ENCODE measurements at places on chromosomes 4 and X. TPM values are rescaled to one million over a fixed set of nuclear protein-coding genes. Genes with fewer than 3 reads are reported as not detected.

DNA sequence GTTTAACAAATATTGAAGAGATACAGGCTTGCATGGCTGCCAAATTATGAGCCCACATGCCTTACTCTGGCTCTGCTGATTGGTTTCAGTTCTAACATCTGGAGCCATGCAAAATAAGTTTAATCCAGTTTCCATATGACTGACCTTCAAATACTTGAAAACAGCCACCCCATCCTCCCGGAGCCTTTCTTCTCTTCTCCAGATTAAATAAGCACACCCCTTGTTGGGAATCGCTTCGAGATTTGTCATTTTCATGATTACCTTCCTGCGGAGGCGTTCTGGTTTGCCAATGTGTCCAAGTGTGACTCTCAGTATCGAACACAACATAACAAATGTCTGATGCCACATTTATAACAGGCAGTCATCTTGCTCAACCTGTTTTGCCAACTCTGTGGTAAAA, 101.6 kb upstream of the JADE1 start:
- DNase-seq, result no peak
- no peak overlapping the region for H3K27ac ChIP-seq
- no peaks in the 10 kb centered on the region for H3K36me3 ChIP-seq
- H3K4me3 ChIP-seq, result no peak overlapping the region
- H3K4me1 ChIP-seq, result peaks cover 5% of the 10 kb centered on the region

- no peaks in the 10 kb centered on the region for H3K4me1 ChIP-seq
- H3K27ac ChIP-seq, result no peak overlapping the region
- H3K27me3 ChIP-seq, result peaks cover 3% of the 10 kb centered on the region
- peaks cover 4% of the 10 kb centered on the region for H3K36me3 ChIP-seq
Measured at GRCh38 chrX:614136-614535, 16.5 kb upstream of the SHOX start.

The GAGE12F gene
- not detected for total RNA-seq

GRCh38 chr4:55363691-55364351, 17.8 kb downstream of the SRD5A3 start:
- no peaks in the 10 kb centered on the region for H3K36me3 ChIP-seq
- DNase-seq, result no peak
- H3K4me3 ChIP-seq, result no peak overlapping the region
- H3K27me3 ChIP-seq, result no peaks in the 10 kb centered on the region

DNA sequence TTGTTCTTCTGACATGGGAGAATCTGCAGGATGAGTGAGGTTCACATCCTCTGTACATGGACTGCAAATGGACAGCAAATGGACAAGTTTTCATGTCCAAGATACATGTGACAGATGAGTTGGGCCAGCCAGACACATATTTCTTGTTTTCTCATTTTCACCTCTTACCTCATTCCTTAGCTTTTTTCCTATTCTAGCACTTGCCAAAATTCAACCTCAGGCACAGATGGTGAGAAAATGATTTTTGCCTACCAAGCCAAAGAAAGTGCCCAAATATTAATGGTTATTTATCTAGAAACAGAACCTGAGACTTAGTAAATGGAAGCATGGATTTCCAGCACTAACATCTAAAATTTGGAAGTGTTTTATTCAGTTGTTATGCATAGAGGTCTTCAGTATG, 402.2 kb downstream of the AFF2 start:
- H3K4me1 ChIP-seq, result no peaks in the 10 kb centered on the region
- no peak overlapping the region for H3K27ac ChIP-seq
- no peaks in the 10 kb centered on the region for H3K27me3 ChIP-seq

GRCh38 chrX:21963269-21963668, 22.8 kb downstream of the SMS start:
- DNase-seq, result no peak
- H3K4me1 ChIP-seq, result peaks cover 20% of the 10 kb centered on the region
- peaks cover 8% of the 10 kb centered on the region for H3K36me3 ChIP-seq
- H3K27ac ChIP-seq, result no peak overlapping the region

The COQ2 gene
- 21.9 TPM for total RNA-seq

The EVC gene
- total RNA-seq, result 2.2 TPM

DNA sequence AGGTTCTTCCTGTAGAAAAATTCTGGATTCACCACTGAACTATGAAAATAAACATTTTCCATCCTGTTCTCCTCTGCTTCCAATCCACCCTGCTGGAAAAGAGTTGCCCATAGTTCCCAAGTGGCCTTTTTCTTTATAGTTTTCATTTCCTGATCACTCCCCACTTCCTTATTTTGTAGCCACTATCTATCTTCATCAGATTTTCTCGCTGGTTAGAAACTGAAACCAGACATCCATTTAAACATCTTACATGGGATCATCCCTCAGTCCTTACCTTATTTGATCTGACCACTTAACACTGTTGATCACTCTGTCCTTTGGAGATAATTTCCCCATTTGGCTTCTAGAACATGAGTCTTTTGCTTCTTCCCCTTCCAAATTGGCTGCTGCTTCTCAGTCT, 42.2 kb upstream of the SCOC start:
- no peaks in the 10 kb centered on the region for H3K36me3 ChIP-seq
- no peak overlapping the region for H3K27ac ChIP-seq
- peaks cover 5% of the 10 kb centered on the region for H3K4me1 ChIP-seq
- peaks cover 24% of the 10 kb centered on the region for H3K27me3 ChIP-seq

- DNase-seq, result peak; percentile 84
- H3K27me3 ChIP-seq, result peaks cover 60% of the 10 kb centered on the region
- peak overlapping the region; percentile 79 for H3K27ac ChIP-seq
- H3K4me1 ChIP-seq, result peaks cover 35% of the 10 kb centered on the region
Measured at GRCh38 chr4:140151699-140152012, 2.3 kb downstream of the MAML3 start.

DNA sequence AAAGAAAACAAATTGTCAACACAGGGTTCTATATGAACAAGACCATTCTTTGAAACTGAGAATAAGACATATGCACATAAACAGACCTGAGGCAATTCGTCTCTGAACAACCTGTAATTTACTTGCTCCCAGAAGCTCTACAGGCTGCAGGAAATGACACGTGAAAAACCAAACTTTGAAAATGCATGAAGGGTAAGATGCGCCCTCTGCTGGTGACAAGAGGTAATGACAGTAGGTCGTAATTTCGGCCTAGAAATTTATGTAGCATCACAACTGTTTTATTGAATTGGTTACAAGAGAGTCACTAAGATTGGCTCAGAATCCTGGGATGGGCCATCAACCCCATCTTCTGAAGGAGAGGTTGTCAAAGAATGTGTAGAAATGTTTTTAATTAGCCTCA, 276.5 kb downstream of the PPP4R3C start:
- H3K36me3 ChIP-seq, result no peaks in the 10 kb centered on the region
- no peak overlapping the region for H3K27ac ChIP-seq
- H3K4me1 ChIP-seq, result no peaks in the 10 kb centered on the region
- peak; percentile 35 for DNase-seq

- no peaks in the 10 kb centered on the region for H3K36me3 ChIP-seq
- DNase-seq, result no peak
- H3K4me1 ChIP-seq, result no peaks in the 10 kb centered on the region
- H3K27me3 ChIP-seq, result peaks cover 3% of the 10 kb centered on the region
- H3K4me3 ChIP-seq, result no peak overlapping the region
Measured at GRCh38 chr4:88091378-88091777, 67.1 kb downstream of the ABCG2 start.

The CLIC2 gene
- total RNA-seq, result 0.35 TPM

DNA sequence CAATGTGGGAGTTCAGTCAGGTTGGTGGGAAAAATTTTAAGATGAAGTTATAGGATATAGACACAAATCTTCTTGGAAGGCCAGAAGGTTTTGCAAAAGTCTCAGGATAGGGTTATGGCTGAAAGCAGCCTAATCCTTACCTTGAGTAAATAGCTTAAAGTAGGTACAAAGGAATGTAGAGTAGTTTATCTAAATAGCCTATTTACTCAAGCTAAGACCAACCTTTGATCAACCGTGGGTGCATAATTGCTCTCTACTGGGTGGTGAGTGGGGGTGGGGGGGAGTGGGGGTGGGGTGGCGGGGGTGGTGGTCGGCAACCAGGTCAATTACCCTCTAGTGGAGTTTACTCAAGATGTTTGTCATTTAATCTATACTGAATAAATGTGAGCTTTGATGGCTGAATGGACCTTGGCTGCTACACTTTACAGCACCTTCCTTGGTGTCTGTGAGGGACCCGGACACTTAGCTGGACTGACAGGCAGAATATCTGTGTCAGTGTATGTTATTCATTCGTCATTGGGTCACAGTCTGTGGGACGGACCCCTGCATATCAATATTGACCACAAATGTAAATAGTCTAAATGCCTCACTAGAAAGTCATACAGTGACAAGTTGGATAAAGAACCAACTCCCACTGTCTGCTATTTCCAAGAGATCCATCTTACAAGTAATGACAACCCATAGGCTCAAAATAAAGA, 545.7 kb upstream of the PABPC4L start:
- H3K4me3 ChIP-seq, result no peak overlapping the region
- no peaks in the 10 kb centered on the region for H3K4me1 ChIP-seq
- no peak for DNase-seq
- no peaks in the 10 kb centered on the region for H3K27me3 ChIP-seq

The BTC gene
- total RNA-seq, result not detected

DNA sequence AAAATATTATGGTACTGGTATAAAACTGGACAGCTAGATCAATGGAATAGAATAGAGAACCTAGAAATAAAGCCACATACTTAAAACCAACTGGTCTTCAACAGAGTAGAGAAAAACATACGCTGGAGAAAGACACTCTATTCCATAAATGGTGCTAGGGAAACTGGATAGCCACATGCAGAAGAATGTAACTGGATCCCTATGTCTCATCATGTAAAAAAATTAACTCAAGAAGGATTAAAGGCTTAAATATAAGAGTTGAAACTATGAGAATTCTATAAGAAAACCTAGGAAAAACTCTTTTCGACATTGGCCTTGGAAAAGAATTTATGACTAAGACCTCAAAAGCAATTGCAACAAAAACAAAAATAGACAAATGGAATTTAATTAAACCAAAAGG, 114.6 kb downstream of the PCDH18 start:
- H3K4me1 ChIP-seq, result no peaks in the 10 kb centered on the region
- no peak overlapping the region for H3K4me3 ChIP-seq
- no peak for DNase-seq
- H3K27ac ChIP-seq, result no peak overlapping the region
- no peaks in the 10 kb centered on the region for H3K36me3 ChIP-seq

The SORCS2 gene
- total RNA-seq, result 0.05 TPM

GRCh38 chr4:108602163-108602562, 18.2 kb upstream of the RPL34 start:
- H3K27me3 ChIP-seq, result no peaks in the 10 kb centered on the region
- no peak overlapping the region for H3K4me3 ChIP-seq
- H3K27ac ChIP-seq, result no peak overlapping the region
- H3K36me3 ChIP-seq, result peaks cover 11% of the 10 kb centered on the region

The DCX gene
- total RNA-seq, result not detected

GRCh38 chr4:105305019-105305836, 158.6 kb downstream of the TET2 start:
- H3K36me3 ChIP-seq, result peaks cover 31% of the 10 kb centered on the region
- H3K4me1 ChIP-seq, result peaks cover 31% of the 10 kb centered on the region
- DNase-seq, result no peak
- no peak overlapping the region for H3K4me3 ChIP-seq
- no peaks in the 10 kb centered on the region for H3K27me3 ChIP-seq
- peak overlapping the region; percentile 78 for H3K27ac ChIP-seq

DNA sequence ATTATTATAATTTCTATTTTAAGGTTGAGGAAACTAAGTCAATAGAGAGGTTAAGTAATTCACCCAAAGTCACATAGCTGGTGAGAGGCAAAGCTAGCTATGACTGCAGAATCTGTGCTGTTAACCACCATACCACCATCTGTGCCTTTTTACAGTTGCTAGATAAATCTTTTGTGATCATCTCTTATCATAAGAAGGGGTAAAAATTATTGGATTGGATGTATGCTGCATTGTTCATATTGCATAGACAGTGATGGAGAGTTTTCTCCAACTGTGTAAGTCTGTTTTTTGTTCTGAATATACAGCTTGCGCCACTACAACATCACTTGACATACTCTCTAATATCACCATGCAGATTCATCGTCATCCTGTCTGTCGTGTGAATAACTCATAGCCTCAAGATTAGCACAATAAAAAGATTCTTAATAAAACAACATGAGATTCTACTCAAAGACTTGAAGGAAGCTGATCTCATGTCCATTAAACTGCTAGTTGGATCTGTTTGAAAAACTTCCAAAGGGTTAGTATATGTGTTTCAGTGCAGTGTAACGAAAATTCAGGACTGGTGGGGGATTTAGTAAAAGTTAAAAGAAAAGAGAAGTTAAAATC, 495.9 kb downstream of the SPRY1 start:
- no peaks in the 10 kb centered on the region for H3K4me1 ChIP-seq
- no peaks in the 10 kb centered on the region for H3K36me3 ChIP-seq
- H3K4me3 ChIP-seq, result no peak overlapping the region
- no peaks in the 10 kb centered on the region for H3K27me3 ChIP-seq
- H3K27ac ChIP-seq, result no peak overlapping the region

- no peak overlapping the region for H3K27ac ChIP-seq
- no peaks in the 10 kb centered on the region for H3K36me3 ChIP-seq
- H3K4me3 ChIP-seq, result no peak overlapping the region
- no peaks in the 10 kb centered on the region for H3K27me3 ChIP-seq
- no peak for DNase-seq
Measured at GRCh38 chr4:84220990-84221389, 278.1 kb downstream of the NKX6-1 start.

DNA sequence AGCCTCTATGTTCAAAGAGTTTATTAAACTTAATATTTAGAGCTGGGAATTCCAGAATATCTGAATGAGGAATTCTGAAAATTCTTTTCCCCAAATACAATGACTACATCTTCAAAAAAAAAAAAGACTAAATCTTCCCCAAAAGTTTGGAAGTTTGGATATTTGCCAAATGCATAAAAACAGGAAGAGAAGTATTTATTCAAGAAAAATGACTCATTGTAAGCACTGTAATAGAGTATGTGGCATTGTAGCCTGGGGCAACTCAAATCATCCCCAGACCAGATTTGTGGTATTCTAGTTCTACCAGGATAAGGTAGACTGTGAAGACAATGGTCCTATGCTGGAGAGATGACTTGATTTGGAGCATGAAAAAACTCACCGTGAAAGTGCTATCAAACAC, 78.5 kb upstream of the PDHA2 start:
- H3K27me3 ChIP-seq, result no peaks in the 10 kb centered on the region
- no peak overlapping the region for H3K27ac ChIP-seq
- H3K36me3 ChIP-seq, result no peaks in the 10 kb centered on the region
- H3K4me3 ChIP-seq, result no peak overlapping the region
- no peaks in the 10 kb centered on the region for H3K4me1 ChIP-seq
- no peak for DNase-seq

The TMEM31 gene
- total RNA-seq, result not detected
